MG63 (cell line): ENCODE measurements at places on chromosomes 2 and 18. TPM values are rescaled to one million over a fixed set of nuclear protein-coding genes. Genes with fewer than 3 reads are reported as not detected.

TNFRSF11A gene
- 1.8 and 7.0 TPM in 2 replicates for total RNA-seq

VSNL1 gene
- 0.66 and 30.3 TPM in 2 replicates for total RNA-seq

DSEL gene
- 3.7 and 6.2 TPM in 2 replicates for total RNA-seq

NR4A2 gene
- not detected in 2 replicates for total RNA-seq
